ENCODE measurements at places on chromosomes 3 and 15. TPM values are rescaled to one million over a fixed set of nuclear protein-coding genes. Genes with fewer than 3 reads are reported as not detected.
A peak's percentile ranks its signal among the peaks of the same experiment; 100 is the strongest.

GRCh38 chr3:30795176-30795575, 99.3 kb downstream of the GADL1 start:
- no peak for DNase-seq

DNA sequence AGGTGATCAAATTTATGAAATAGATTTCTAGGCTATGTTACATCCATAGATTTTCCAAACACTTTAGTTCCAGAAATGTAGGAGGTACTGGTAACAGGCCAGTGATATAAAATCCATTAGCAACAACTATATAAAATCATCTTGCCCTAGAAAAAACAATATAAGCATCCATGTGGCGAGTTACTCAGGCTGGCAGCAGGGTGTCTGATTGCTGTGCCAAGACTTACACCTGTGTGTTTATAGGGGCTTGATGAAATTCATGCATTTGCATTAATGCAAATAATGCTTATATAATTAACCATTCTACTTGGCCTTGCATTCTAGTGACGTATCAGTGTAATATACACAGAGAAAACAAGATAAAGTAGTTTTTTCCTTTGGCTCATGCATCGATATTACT, 153.4 kb downstream of the PLCL2 start:
- no peak for DNase-seq

GRCh38 chr3:151866711-151867410, 6.6 kb upstream of the SUCNR1 start:
- no peak for DNase-seq

DNA sequence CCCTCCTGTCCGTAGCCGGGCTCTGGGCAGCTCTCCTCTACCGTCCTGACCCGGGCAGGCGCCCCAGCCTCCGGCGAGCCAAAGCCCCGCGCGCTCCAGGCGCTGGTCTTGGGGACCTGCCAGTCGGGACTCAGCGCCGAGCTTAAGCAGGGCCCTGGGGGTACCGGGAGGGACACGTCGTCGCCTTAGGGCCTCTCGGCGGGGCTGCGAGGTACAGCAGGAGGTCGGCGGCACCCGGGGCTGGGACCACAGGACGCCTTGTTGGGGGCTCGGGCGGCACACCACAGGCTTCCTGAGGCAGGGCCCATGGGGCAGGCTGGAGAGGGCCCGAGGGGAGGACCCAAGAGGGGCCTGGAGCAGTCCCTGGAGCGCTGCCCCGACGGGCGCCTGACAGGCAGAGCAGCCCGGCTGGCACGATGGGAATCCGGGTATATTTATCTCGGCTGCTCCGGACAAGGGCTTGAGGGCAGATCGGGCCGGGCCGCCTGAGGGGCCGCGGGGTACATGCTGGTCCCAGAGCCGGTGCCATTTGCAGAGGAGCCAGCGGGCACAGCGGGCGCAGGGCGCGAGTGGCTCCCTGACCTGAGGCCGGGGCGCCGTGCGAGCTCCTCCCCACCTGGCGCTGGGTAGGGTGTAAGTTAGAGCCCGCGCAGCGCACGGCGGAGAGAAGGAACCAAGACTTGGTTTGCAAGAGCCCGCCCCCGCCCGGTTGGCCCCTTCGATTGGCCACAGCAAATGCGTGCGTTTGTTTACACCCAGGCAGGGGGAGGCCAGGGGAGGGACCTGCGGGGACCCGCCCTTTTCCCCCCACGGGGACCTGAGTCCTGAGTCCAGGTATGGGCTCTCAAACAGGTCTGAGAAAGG, 574 bp downstream of the SLC38A3 start:
- DNase-seq: peak; percentile 78

NDN gene
- total RNA-seq: 37.2 TPM

Measured in liver (tissue), 10 donors.